CD8-positive, alpha-beta T cell (primary cell): ENCODE measurements at places on chromosomes 2 and 18.

DNA sequence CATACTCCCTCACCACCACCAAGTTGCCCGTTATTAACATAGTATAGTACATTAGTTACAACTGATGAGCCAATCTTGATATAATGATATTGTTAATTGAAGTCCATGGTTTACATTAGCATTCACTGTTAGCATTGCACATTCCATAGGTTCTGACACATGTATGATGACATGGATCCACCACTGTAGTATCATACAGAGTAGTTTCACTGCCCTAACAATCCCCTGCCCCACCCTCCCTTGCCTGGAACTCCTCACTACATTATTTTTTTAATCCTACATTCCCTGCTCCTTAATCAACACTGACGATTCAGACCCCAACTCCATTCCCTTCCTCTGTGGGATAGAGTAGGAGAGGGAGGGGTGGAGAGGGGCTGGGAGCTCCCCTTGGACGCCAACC is 20.2 kb upstream of the ST3GAL5 start:
- DNase-seq = no peak

- DNase-seq = no peak
These were observed 1293.9 kb upstream of the LRRTM1 start for GRCh38 chr2:81598453-81598852.

- no peak for DNase-seq
These were observed 1331.8 kb upstream of the ZEB2 start for GRCh38 chr2:145851730-145852129.

- no peak for DNase-seq
These were observed 1.5 kb upstream of the CERKL start for GRCh38 chr2:181658444-181658843.

GRCh38 chr2:1051075-1051474 is 100.4 kb downstream of the SNTG2 start:
- no peak for DNase-seq

GRCh38 chr2:17878281-17879136 is at the start of gene KCNS3:
Gene KCNS3 (plus strand): TSS chr2:17878667. CDS start chr2:17931009, 52,342 bp downstream.
- DNase-seq = no peak

GRCh38 chr18:63550068-63550467 is 7.9 kb downstream of the SERPINB12 start:
- DNase-seq = no peak

- DNase-seq = no peak
These were observed 47.2 kb downstream of the METTL8 start for GRCh38 chr2:171386627-171387026.

- DNase-seq = no peak
These were observed 123.5 kb downstream of the INHBB start for GRCh38 chr2:120469426-120469825.

GRCh38 chr2:234957834-234958135 is 6.0 kb downstream of the SH3BP4 start:
- DNase-seq = no peak

- no peak for DNase-seq
These were observed 83.9 kb upstream of the HDAC4 start for GRCh38 chr2:239484571-239485355.

DNA sequence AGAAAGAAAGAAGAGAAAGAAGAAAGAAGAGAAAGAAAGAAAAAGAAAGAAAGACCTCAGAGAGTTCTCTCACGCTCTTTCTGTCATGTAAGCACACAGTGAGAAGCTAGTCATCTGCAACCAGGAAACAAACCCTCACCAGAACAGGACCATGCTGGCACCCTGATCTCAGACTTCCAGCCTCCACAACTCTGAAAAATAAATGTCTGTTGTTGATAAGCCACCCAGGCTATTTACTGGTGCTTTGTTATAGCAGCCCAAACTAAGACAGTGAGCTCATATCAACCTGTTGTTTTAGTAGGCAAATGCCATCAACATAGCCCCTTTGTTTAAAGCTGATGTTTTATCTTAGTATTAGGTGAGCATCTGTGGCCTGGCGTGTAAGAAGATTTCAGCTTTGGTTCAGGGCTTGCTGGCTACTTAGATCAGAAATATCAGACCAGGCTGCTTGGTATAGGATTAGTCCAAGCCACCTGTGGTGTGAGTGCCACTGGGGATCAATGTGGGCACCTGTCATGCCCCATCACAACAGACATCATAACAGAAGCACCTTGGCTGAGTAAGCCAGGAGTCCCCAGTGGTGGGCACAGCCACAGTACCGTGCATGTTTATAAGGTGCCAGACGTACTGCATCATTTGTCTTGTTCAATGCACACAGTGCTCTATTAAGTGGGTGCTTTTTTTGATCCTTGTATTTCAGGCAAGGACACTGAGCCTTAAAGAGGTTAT is 94.4 kb downstream of the LBH start:
- no peak for DNase-seq

DNA sequence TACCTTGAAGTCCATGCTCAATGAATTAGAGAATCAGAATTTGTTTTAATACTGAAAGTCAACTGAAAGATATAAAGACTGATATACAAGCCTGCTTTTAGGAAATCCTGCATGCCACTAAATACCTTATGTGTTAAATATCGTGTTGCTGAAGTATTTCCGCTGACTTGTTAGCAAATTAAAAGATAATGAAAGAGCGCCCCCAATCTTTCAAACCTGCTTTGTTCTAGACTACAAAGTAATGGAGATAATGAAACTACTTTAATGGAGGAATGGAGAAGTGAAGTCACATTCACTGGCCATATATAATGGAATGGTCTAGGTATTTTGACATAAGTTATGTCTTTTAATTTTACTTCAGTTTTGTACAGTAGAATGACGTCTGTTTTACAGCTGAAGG is 95.7 kb downstream of the ASXL3 start:
- no peak for DNase-seq

DNA sequence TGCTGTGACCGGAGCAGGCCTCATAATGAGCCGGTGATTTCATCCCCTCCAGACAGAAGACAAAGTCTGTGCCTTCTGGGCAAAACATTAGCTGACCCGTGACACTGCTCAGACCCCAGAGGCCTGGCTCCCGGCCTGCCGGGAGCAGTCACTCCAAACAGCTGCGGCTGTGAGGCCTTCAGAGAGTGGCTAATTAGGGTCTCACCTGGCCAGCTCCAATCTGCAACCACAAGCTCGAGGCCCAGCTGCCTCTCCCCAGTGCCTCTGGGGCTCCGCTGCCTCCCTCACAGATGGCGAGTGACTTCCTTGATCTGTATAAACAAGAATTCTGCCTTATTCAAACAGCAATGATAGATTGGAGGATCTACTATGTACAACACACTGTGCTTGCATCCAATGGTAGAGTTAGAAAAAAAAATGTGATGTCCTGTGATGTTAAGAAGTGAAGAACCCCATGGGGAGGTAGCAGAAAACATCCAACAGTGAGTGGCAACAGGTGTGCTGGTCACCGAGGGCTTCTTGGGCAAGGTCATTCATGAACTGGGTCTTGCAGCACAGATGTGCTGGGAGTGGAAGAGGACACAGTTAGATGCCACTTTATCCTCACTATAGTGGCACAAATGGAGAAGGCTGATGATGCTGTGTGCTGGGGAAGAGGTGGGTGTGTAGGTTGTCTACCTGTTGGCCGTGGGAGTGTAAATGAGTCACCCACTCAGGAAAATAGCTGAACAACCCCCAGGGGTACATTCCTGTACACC is 98.2 kb upstream of the ASAP2 start:
- DNase-seq = no peak

- DNase-seq = no peak
These were observed 144.4 kb upstream of the ITGA6 start for GRCh38 chr2:172282944-172283343.

- DNase-seq = peak; percentile 6
These were observed 10.2 kb upstream of the MMADHC start for GRCh38 chr2:149597668-149598326.

DNA sequence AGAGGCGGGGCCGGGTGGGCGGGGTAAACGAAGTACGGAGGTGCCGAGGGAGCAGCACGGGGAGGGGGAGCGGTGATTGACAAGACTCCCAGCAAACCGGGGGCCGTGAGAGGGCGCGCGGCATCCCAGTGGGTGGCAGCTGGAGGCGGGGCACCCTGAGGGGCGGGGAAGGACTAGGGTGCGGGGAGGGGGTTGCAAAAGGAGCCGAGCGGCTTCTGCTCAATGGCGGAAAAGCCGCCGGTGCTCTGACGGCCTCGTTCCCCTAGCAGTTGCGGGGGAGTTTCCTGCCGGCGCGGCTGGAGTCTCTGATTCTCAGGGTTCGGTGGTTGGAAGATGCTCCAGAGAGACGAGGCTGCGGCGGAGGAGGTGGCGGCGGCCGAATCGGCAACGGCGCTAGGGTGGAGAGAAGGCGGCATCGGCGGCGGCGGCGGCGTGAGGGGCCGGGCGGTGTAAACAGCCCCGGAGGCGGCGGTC is at the start of gene PPM1B:
Gene PPM1B, plus strand, starts transcription at position 195 of the 474 bp plus-strand sequence. CDS start 32,325 bp downstream, outside the sequence.
- peak; percentile 99 for DNase-seq

DNA sequence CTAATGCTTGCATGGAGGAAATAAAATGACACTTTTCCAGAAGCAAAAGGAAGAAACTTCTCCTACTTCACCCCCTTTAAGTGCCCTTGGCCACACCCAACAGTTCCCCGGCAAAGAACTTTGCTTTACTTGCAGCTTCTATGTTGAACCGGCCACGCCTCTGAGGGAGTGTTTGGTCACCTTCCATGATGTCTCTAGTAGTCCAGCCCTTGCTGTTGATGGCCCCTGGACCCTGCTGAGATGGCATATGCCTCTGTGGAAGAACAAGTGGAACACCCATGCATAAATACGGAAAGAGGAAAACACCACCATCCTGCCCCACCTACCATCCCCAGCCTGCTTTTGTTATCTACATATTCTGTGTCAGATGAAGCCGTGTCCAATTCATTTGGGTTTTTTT is 218.3 kb upstream of the POU3F3 start:
- DNase-seq = no peak

- no peak for DNase-seq
These were observed 195.1 kb downstream of the TMEM247 start for GRCh38 chr2:46674488-46674887.

DNA sequence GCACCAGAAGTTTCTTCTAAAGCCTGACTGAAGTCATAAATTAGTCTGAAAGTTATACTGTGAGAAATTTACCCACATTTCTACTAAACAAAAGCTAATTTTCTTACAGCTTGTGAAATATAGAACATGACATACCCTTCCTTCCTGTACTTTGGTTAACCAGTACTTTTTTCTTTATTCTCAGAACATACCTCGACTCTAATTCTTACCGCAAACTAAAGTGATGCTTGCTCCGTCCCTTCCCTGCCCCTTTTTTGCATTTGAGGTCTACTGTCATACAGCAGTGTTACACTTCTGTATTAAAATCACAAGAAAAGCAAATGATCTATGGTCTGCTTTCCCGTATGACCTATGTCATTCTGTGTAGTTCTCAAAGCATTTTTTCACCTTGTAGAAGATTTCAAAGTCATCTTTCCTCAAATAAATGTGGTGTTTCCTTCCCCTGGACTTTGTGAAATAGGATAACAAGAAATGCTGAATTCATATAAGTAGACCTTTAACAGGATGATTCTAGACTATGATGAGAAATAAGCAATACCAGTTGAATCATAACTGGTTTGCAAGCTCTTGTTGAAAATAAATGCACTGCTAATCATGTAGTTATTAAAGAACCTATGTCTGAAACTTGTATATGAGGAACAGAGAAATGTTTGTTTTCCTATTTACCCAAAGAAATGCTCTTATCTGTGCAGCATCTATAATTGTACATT is 30.4 kb downstream of the CYTIP start:
- DNase-seq = peak; percentile 46

GRCh38 chr2:74399785-74400184 is 19.7 kb upstream of the DCTN1 start:
- DNase-seq = no peak

GRCh38 chr2:17849275-17849674 is 29.2 kb upstream of the KCNS3 start:
- DNase-seq = no peak
